ENCODE measurements at places on chromosomes 16 and 17.

GRCh38 chr16:9297437-9298113, 206.1 kb downstream of the HAPSTR1 start:
- DNase-seq, result peak; percentile 3

- peak; percentile 8 for DNase-seq
Observed at GRCh38 chr16:10405386-10405939, 19.6 kb downstream of the ATF7IP2 start.

DNA sequence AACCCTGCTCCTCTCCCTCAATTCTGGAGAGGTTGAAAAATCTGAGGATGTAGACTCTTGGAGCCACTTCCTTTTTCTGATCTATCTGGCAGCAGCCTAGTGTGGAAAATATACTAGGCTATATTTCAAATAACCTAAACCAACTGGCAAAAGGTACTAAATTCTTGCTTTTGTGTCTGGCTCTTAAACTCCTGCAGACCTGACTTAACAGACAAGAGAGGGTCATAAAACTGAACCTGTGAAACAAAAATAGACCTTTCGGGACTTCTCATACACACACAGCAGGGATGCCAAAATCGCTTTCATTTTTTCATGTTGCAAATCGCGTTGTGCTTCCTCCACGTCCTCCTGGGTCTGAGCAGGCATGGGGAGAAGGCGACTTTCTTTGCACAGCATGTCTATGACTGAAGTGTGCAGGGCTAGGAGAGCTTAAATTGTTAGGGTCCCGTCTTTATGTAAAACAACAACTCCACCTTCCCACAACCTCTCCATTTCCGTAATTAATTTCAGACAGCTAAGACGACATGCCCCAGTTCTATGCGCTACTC, 520.7 kb upstream of the PSMD7 start:
- DNase-seq, result peak; percentile 13

- DNase-seq, result no peak
Observed at GRCh38 chr17:73203788-73204479, 11.1 kb downstream of the COG1 start.

All from fibroblast of upper back skin (primary cell).